ENCODE measurements at places on chromosomes 3 and 15.

DNA sequence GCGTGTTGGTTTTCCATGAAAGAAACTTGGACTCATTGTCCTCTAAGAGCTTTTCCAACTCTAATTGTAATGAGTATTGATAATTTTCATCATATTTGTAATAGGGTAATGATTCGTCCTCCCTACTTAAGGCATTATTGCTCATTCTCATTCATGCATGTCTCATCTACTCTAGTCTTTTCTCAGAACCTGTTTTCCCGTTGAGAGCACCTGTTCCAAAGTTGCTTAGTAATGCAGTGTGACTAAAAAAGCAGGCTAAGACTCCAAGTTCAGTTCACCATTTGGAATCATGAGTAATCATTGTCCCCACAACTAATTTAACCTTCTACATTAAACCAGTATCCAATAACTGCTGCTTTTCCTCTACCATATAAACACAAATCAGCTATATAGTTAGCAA is 84.0 kb downstream of the FILIP1L start:
- no peak for DNase-seq

- DNase-seq = no peak
Measured at GRCh38 chr15:101329309-101329863, 34.3 kb upstream of the SNRPA1 start.

DNA sequence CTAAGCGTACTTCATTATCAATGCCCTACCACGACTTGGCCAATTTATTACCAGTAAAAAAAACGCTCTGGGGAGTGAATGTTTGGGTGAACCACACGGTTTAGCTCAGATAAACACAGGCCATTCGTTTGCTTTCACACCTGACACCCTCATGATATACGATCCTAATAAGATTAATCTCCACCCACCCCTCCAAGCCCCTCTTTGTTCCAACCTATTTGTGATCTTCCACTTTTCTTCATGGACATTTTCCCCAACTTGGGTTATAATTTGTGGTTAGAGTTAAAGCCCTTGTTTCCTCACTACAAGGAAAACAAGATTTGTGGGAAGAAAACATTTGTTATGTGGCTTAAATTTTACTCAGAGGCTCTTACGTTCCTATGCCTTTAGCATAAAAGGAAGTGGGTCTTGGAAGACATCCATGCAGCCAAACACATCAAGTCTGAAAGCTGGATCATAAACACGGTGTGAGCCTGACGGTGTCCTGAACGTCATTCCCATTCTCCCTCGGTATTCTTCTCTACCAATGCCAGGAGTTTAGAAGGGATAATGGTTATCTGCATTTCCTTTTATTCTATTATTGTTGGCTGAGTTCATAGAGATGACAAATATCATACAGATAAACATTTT is 518.9 kb downstream of the NR2F2 start:
- no peak for DNase-seq

GRCh38 chr15:77112838-77113504 is 42.1 kb upstream of the TSPAN3 start:
- DNase-seq = no peak

DNA sequence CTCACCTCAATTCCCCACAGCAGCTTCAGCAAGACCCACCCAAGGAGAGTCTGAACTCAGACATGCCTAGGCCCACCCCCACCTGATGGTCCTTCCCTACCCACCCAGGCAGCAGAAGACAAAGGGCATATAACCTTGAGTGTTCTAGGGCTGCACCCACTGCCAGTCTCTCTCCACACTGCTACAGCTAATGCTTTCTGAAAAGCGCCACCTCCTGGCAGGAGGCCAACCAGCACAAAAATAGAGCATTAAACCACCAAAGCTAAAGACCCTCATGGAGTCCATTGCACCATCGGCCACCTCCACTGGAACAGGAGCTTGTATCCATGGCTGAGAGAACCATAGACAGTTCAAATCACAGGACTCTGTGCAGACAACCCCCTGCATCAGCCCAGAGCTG is 11.3 kb upstream of the RPL39L start:
- no peak for DNase-seq

DNA sequence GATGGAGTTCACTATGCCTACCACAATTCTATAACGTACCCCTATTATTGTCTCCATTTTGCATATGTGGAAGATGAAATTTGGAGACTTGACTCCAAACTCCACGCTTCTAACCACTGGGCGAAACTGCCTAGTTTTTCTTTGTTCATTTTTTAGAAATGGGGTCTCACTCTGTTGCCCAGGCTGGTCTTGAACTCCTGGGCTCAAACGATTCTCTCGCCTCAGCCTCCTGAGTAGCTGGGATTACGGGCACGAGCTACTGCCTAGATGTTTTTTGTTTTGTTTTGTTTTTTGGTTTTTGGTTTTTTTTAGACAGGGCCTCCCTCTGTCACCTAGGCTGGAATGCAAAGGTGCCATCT is 584 bp upstream of the RPL32 start:
- no peak for DNase-seq

DNA sequence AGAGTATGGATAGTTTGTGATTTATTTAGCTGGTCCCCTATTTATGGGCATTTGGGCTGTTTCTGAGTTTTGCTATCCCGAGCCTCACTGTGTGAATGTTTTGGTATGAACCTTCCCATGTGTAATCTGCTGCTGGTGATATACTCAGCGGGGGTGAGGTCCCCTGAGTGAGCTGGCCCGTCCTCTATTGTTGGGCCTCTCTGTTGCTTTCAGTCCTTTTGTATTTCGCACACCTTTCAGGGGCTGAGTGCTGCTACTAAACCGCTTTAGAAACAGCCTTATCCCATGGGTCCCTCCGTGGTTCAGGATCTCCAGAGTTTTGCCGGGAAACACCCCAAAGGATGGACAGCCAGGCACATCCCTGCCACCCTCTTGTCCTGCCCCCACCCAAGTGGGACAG is 94.5 kb downstream of the WNT7A start:
- no peak for DNase-seq

DNA sequence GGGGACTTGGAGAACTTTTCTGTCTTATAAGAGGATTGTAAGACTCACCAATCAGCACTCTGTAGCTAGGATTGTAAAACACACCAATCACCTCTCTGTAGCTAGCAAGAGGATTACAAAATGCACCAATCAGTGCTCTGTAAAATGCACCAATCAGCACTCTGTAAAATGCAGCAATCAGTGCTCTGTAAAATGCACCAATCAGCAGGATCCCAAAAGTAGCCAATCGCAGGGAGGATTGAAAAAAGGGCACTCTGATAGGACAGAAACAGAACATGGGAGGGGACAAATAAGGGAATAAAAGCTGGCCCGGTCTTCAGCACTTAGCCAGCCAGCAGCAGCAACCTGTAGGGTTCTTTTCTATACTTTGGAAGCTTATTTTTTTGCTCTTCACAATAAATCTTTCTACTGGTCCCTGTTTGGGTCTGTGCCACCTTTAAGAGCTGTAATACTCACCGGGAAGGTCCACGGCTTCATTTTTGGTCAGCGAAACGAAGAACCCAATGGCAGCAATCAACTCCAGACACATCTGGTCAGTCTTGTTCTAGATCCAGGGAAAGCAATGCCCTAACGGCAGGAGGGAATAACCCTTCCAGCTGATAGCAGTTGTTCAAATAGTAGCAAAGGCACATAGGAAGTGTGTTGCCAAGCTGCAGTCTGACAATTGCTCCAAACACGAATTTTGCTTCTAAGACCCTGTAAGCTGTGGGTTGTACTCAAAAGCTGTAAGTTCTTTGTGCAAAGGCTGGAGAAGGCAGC is 135.6 kb downstream of the TJP1 start:
- no peak for DNase-seq

- DNase-seq = no peak
Measured at GRCh38 chr3:8555113-8555661, 53.6 kb downstream of the LMCD1 start.

DNA sequence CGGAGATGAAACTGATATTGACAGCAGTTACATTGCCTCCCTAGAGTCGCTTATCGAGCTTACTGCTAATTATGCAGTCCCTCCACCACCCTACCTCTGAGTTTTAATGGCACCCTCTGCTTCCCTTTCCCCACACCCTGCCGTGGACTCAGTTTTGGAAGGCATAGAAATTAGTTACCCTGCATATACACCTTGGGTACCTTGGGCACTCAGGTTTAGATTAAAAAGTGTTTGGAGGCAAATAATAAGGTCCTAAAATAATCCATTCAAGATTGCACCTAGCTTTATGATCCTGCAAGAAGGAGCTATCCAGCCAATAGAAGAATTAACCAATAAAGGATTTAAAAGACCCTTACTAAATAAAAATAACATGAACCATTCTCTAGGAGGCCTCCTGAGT is 117.8 kb upstream of the AGBL1 start:
- no peak for DNase-seq
